ENCODE measurements at places on chromosomes 2 and 18.

- no peak for DNase-seq
Observed at GRCh38 chr2:106363791-106364190, 104.4 kb downstream of the RGPD3 start.

- DNase-seq: no peak
Observed at GRCh38 chr18:10475276-10475653, 20.8 kb downstream of the APCDD1 start.

GRCh38 chr2:31324016-31324633, 90.2 kb downstream of the EHD3 start:
- DNase-seq: no peak

GRCh38 chr18:31042084-31042405, 497 bp downstream of the DSC3 start:
- DNase-seq: no peak

DNA sequence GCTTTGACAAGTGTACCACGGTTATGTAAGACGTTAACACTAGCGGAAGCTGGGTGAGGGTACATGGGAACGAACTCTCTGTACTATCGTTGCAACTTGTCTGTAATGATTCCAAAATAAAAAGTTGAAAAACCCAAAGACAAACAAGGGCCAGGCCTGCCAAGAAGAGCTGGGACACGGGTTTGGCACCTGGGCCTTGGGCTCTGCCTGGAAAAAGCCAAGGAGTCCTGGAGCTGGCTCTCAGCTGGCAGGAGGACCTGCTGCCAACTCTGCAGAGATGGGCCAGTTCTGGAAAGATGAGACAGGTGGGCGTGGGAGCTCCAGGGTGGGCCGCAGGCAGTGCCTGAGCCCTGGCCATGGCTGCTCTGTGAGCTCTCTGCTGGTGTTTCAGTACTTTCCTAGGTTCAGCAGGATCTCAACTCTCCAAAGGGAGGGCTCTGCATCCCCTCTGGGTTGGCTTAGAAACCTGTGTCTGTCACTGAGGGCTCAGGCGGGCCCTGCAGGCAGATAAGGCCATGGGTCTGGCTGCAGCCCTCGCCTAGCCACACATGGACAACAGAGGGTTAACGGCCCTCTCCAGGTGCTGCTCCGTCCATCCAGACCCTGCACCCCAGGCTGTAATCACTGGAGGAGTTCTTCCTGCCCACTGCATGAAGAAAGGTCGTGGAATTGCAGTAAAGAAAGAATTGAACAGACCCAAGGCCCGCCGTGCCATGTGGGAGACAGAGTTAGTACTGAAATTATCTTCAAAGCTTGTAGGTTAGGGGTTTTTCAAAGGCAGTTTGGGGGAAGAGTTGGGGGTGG, 89.9 kb downstream of the RHOB start:
- no peak for DNase-seq

All from NCI-H1930 (cell line).